ENCODE measurements at places on chromosomes 12 and 14. TPM values are rescaled to one million over a fixed set of nuclear protein-coding genes. Genes with fewer than 3 reads are reported as not detected.

DNA sequence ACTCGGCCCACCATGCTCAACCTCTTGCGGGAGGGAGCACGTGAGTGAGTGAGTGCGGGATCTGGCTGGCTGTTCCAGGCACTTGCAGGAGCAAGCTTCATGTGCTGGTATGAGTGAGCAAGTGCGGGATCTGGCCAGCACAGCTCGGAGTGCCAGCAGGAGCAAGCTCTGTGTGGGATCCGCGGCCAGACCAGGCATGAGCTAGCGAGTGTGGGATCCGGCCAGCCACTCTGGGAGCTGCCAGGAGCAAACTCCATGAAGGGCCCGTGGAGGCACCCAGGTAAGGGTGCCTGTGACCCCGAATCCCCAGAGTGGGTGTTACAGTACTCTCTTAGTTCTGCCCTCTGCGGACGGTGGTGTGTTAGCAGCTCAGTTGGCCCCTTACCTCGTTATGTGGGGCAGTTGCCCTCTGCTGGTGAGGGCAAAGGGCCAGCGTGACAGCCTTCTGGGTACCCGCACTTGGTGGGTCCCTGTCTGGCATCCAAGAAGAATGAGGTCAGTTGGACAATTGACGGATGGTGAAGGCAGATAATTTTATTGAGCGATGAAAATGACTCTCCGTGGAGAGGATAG lies 38.3 kb downstream of the RAD51B start:
- DNase-seq = no peak

DNA sequence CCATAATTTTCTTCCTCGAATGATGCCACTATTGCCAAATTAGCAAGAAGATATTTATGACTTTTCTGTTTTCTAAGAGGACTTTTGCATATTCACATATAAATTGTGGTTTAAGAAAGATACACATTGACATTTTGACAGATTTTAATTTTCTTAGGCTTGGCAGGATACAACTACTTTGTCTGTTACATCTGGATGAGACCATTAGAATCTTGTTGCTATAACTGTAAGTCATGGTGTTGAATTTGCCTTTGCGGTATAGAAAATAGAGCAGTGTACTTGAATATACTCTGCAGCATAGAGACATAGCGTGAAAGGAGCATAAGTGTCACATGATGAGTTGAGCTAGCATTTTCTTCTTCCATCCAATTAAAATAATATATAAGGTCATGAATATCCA lies 169.3 kb downstream of the FUT8 start:
- no peak for DNase-seq

- DNase-seq = peak; percentile 87
Observed at GRCh38 chr12:2583091-2583497, 211.7 kb upstream of the FKBP4 start.

- no peak for DNase-seq
Observed at GRCh38 chr14:65986041-65986440, 500.1 kb upstream of the CCDC196 start.

Gene LIN7A
- total RNA-seq = 27.7 TPM

Gene KSR2
- not detected for total RNA-seq

Gene RNASE4
- total RNA-seq = 17.8 TPM

Data from osteocyte (in vitro differentiated cells).